Endothelial cell of umbilical vein (primary cell): ENCODE measurements at places on chromosomes 3 and 15. TPM values are rescaled to one million over a fixed set of nuclear protein-coding genes. Genes with fewer than 3 reads are reported as not detected.

PPARG gene
- polyA plus RNA-seq: 0.14 and 0.15 TPM in 2 replicates

SYNM gene
- 2.7 and 3.7 TPM in 2 replicates for polyA plus RNA-seq

DNA sequence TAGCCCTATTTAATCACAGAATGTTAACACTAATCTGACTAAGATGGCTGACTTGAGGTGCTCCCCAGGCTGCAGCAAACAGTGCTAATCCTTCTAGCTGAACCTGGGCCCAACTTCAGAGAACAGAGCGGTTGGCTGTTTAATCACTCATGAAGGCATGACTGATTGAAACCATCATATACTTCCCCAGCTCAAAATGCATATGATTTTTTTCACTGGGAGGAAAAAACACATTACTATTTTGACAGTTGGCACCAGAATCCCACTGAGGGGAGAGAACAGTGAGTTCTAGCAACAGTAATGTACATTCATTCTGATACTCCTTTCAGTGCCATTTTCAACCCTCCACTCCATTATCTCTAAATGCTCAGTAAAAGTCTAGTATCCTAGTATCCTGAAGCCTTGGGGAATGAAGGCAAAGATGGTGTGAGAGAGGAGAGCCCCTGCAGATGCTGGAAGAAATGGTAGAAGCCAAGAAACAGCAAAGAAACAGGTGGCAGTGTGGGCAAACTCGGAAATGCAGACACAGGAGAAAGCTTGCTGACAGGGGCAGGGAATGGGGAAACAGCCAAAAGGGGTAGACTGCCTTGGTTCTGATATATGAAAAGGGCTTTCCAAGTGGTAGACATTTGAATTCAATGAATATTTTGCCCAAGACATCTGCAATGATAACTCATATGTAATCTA, 34.4 kb upstream of the CASR start:
- no peak for DNase-seq

DNA sequence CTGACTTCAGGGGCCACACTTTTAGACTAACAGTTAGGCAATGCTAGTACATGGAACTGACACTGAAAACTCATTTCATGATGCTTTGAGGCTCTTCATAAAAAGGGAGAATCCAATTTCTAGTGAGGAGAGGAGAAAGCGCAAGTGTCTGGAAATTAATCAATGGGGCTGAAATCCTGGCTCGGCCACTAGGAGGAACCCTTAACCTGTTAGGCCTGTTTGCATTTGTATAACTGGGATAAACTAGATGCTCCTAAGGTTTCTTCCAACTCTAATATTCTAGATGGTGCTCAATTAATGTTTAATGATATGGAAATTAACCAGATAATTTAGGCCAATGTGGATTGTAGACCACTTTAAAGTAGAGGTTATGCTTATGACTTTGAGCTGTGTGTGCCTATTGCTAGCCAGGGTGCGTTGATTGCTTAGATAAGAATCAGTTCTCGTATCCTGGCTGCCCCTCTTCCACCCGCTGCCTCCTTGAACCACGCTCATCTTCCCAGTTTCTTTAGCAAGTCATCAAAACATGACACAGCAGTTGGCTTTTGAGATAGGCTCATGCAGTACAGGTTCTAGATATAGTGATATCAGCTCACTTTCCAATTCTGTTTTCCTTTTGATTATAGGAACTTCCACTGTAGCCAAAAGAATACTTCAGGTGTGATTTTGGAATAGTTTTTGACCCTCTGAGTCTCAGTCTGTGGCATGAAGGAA, 16.8 kb upstream of the CRBN start:
- no peak for DNase-seq

GRCh38 chr15:66560856-66561525, 4.8 kb downstream of the LCTL start:
- no peak for DNase-seq
